ENCODE measurements at places on chromosomes 13 and 19.

DNA sequence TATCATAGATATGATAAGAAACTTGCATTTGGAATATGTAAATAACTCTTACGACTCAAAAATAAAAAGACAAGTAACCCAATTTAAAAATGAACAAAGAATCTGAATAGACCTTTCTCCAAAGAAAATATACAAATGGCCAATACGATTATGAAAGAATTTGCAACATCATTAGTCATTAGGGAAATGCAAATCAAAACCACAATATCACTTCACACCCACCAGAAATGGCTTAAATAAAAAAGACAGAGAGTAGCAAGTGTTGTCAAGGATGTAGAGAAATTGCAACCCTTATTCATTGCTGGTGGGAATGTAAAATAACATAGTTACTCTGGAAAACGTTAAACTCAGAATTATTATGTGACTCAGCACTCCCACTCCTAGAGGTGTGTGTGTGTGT, 226.6 kb upstream of the MAB21L1 start:
- DNase-seq = no peak

DNA sequence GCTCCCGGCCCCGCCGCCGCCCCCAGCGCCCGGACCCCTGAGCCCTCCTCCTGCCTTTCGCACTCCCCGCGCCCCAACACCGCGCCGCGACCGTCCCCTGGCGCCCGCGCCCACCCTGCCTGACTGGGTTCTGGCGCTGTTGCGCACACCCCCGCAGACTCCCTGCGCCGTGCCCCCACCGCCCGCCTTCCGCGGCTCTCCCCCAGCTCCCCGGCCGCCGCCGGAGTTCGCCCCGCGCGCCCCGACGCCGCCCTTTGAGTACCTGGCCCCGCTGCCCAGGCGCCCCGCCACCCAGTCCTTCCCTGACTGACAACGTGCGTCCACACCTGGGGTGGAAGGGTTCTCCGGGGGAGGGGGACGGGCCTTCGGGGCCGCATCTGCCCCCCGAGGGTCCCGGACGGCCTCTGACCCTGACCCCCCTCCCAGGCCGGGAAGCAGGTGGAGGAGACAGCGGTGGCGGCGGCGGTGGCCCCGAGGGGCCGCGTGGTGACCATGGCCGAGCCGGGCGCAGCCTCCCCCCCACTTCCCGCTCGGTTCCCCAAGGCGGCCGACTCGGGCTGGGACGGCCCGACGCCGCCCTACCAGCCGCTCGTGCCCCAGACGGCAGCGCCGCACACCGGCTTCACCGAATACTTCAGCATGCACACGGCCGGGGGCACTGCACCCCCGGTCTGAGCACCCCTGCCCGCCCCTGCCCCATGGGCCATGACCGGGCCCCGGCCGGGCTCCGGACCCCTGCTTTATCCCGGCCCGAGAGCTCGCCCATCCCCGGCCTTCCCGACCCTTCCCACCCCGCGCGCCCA, 1.4 kb upstream of the MEGF8 start:
- DNase-seq = no peak

DNA sequence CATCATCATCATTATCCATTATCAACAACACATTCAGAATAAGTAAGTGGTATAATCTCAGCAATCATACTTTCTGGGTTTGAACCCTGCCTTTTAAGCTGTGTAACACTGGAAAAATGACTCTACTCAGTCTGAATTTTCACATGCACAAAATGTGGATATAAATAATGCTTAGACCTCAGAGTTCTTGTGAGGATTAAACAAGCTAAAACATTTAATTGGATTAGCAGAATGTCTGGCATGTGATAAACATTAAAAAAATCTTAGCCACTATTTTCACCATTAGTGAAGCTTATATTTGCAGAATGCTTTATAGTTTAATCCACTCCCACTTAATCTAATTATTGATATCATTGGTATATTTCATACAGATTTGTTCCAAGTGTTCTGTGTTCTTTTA, 412.3 kb downstream of the RFC3 start:
- no peak for DNase-seq

DNA sequence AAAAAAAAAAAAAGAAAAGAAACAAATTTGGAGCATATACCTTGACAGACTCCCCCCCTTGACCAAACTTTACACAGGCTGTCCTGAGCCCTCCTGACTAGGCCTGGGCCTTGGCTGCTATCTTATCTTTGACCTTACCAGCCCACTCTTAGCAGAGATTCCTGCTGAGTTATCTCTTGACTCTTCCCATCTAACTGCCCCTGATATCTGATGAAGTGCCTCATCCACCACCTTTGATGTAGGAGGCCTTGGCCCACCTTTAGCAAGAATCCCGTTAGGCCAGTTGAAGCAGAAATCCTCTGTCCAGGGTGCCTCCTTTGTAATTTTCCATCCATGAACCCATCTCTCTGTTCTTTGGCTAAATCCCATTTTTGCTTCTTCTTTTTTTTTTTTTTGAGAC, 43.6 kb downstream of the NLRP12 start:
- DNase-seq = no peak

GRCh38 chr19:5863030-5863665, 7.2 kb downstream of the FUT5 start:
- DNase-seq = no peak

DNA sequence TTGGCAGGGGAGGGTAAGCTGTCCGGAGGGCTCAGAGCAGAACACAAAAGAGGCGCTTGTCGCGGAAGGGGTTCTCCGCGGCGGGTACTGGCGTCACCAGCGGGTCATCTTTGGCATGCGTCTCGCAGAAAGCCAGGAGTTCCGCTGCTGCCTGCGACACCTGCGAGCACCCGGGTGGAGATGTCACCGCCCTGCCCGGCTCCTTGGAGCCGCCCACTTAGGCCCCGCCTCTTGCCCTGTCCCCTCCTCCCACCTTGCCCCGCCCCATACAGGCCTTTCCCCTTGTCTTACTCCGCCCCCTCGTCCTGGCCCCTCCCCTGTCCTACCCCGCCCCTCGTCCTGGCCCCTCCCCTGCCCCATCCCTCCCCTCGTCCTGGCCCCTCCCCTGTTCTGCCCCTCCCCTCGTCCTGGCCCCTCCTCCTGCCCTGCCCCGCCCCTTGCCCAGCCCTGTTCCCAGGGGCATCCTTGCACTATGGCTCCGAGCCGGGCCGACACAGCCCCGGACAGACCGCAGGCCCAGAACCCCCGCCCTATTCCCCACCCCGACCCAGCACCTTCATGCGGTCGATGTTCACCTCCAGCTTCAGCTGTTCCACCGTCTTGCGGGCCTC, 1.9 kb downstream of the GNG8 start:
- peak; percentile 55 for DNase-seq

DNA sequence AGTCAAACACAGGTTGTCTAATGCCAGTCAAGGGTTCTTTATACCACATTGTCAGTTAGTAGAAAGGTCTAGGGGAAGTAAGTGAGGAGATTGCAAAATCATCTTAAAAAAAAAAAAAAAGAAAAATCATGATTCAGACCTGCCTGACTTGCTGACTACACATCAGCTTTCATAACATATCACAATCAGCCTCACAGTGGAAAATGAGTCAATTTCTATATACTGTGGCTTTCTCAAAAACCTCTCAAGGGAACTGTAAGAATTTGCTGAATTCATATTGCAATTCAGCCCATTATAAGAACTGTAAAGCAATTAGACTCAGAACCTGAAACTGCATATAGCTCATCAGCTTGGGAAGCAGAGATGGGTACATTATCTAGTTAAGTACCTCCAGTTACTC, 75.3 kb upstream of the GPC6 start:
- DNase-seq = no peak

GRCh38 chr13:108194435-108194936, 20.9 kb downstream of the LIG4 start:
- no peak for DNase-seq

DNA sequence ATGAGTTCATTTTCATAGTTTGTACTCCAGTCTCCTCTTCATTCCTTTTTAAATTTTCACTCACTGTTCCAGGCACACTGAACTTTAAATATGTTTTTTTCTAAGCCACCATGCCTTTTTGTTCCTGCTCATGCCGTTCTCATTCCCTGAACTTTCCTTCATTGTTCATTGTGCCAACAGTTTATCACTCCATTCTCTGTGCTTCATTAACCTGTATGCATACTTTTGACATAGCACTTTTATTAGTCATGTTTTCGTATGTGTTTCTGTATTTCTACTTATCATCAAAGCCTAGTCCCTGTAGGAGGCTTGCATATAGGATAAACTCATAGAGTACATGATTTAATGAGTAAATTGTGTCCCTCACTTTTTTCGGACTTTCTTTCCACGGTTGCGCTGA, 65.3 kb downstream of the PCDH20 start:
- DNase-seq = no peak

DNA sequence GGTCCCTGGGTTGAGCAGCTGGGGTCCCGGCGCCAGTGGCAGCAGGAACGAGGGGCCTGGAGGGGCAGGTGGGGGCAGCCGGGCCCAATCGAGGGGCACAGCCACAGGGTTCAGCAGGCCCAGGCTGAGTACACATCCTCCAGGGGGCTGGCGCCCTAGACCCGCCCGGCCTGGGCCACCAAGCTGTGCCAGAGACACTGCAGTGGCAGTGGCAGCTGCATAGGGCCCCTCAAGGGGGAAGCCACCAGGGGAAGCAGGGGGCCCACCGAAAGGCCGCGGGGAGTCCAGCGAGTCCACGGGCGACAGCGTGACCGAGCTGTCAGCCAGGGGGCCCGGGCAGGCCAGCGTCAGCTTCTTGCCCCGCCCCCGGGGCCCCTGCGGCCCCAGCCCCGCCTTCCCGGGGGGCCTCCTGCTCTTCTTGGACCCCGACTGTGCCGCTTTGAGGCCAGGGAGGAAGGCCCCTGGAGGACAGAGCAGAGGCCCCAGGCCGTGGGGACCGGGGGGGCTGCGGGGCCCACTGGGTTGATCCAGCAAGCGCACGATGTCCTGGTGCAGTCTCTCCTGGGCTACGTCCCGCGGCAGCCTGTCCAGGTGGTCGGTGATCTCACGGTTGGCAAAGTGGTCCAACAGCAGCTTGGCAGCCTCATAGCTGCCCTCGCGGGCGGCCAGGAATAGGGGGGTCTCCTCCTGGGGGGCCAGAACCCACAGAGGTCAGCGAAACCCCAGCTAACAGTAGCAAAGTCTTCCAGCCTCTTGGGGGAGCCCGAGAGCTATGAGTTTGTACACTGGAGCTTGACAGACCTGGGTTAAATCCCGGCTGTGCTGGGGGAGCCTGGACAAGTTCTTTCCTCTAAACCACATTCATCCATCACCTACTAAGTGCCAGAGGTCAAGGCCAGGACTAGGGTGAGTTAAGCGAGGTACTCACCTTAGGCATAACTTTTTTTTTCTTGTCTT, 39.5 kb downstream of the NOTCH3 start:
- DNase-seq = no peak

- no peak for DNase-seq
Observed at GRCh38 chr13:66723576-66723975, 506.6 kb downstream of the PCDH9 start.

DNA sequence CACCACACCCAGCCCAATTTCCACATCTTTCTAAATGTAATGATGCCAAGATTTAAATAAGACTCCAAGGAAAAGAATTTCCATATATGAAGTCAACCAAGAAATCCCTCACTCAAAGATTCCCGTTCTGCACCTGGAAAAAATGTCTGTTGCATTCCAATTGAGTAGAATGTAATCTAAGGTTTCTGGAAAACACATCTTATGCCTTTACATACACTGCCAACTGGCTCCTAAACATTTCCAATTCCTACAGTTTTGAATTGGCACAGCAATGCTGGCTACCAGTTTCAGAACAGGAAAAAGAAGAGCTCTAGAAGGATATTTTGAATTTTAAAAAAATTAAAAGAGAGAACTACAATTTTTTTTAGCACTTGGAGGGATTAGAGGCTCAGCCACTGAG, 43.0 kb downstream of the COL4A2 start:
- DNase-seq = no peak

DNA sequence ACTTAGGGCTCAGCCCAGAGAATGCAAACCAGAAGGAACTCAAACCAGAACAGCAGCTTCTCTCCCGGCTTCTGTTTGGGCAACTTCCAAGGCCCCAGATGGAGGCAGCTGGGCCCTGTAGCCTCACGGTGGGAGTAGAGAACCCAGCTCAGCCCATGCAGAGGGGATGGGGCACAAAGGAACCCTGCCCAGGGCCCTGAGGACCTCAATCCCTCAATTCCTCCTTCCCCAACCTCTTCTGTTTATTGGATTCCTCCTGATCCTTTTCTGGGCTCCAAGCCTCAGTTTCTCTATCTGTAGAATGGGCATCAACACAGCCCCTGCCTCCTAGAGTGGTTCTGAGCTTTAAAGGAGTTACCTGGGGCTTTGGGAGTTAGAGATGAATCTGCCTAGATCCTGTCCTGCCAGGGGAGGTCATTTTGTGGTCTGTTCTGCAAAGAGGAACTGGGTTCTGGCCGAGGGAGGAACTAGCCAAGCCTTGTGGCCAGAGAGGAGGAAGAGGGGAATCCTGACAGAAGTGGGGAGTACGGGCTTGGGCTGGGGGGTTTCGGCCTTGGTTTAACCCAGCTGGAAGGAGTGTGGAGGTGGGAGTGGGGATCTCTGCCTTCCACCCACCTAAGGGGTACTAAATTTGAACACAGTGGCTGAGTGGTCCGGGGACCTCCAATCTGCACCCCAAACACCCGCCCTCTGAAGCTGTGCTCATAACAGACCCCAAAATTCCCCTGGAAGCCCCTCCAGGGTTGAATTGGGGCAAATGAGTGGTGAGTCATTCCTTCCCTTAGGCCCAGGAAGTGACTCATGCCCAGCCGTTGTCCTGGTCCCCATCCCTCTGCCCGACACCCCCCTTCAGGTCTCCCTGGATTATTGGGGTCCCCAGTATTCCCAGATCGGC, 2.7 kb downstream of the ADGRE5 start:
- no peak for DNase-seq

- no peak for DNase-seq
Observed at GRCh38 chr13:82713687-82714405, 1168.4 kb downstream of the SLITRK1 start.

DNA sequence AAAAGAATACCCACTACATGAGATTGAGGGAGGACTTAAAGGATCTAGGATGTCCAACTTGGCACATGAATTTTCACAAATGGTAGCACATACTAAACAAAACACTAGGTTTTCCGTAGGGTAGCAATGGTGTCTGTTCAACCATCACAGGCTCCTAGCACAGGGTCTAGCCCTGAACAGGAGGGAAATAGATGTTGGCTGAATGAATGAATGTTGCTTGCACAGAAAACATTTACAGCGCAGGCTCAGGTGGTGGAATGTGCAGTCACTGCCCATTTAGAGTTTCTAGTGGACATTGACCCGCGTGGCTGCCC, 1.9 kb upstream of the MYCBP2 start:
- DNase-seq = no peak

DNA sequence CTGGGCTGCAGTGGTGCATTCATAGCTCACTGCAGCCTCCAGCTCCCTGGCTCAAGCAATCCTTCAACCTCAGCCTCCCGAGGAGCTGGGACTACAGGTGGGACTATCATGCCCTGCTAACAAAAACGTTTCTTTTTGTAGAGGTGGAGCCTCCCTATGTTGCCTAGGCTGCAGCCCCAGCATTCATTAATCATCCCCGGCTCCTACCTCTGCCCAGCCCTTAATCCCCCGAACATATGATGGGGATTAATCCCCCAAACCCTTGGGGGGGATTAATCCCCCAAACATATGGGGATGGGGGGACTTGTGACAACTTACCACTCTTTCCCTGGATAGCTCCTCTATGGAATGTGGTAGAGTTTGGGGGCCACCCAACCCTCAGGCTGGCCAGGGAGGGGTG, 45.9 kb downstream of the SUGP2 start:
- no peak for DNase-seq

- DNase-seq = no peak
Observed at GRCh38 chr13:42745655-42746054, 35.7 kb upstream of the FAM216B start.

- DNase-seq = no peak
Observed at GRCh38 chr13:107881362-107881761, 334.0 kb downstream of the LIG4 start.
